ENCODE measurements at places on chromosomes 13 and 19. TPM values are rescaled to one million over a fixed set of nuclear protein-coding genes. Genes with fewer than 3 reads are reported as not detected.

- no peak overlapping the region for H3K4me3 ChIP-seq
- H3K4me1 ChIP-seq: peaks cover 19% of the 10 kb centered on the region
- H3K27me3 ChIP-seq: peaks cover 5% of the 10 kb centered on the region
Measured at GRCh38 chr13:43883631-43884030, 3.9 kb downstream of the LACC1 start.

DNA sequence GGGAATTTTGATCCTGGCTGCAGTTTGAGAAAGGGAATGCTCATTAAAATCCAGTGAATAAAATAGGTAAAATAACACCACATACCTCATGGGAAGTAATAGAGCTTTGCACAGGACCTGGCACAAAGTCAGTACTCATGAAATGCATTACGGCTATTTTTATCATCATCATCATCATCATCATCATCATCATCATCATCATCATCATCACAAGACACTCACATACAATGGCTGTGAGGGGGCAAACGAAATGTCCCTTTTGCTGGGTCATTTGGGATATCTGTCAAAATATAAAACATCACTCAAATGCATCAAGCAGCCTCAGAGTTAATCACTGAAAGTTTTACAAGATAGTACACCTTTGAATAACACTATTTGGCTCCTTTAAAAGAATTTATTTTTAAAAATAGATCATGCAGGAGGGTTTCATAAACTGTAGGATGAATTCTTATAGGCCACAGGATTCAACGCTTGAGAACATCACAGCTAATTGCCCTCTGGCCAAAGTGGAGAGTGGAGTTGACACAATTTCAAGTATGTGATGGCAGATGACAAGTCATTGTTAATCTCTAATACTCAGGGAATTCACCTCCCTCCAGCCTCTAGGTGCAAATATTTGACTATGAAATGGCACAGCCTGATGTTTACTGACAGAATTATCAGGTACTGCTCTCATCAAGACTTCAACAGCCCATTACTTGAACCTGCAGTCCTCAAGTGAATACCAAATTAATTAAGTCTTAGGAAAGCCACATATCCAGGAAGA lies 14.2 kb upstream of the ZNF599 start:
- H3K27me3 ChIP-seq: no peaks in the 10 kb centered on the region
- H3K36me3 ChIP-seq: no peaks in the 10 kb centered on the region
- H3K27ac ChIP-seq: no peak overlapping the region
- no peaks in the 10 kb centered on the region for H3K4me1 ChIP-seq
- DNase-seq: no peak

GRCh38 chr19:46159418-46160232 lies 11.6 kb downstream of the IGFL2 start:
- H3K27ac ChIP-seq: no peak overlapping the region
- no peaks in the 10 kb centered on the region for H3K36me3 ChIP-seq
- no peaks in the 10 kb centered on the region for H3K4me1 ChIP-seq
- no peak for DNase-seq

Gene ZNF793
- total RNA-seq: 6.1 TPM

- no peaks in the 10 kb centered on the region for H3K36me3 ChIP-seq
- H3K27ac ChIP-seq: no peak overlapping the region
- DNase-seq: no peak
- peaks cover 13% of the 10 kb centered on the region for H3K4me1 ChIP-seq
- no peak overlapping the region for H3K4me3 ChIP-seq
Measured at GRCh38 chr13:41546372-41547190, 89.2 kb downstream of the RGCC start.

Gene GNA15
- total RNA-seq: 39.8 TPM
